ENCODE measurements at places on chromosomes 12 and 14.

DNA sequence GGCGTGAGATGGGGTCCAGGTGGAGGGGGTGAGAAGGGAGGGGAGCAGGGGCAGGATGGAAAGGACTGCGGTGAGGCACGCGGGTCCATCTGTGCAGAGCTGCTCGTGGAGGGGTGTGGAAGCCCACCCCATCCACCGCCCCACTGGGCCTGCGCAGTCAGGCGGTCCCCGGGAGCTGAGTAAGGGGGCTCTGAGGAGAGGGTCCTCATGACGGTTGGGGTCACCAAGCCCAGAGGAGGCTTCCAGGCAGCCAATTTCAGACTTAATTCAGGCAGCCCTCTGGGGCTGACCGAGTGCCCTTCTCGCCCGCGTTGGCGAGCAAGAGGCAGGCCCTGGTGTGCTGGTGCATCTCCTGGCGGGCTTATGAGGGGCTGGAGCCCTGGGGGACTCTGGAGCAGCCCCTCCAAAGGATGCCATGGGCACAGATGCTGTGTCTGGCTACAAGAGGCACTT lies 115.5 kb downstream of the KIF26A start:
- DNase-seq, result no peak

DNA sequence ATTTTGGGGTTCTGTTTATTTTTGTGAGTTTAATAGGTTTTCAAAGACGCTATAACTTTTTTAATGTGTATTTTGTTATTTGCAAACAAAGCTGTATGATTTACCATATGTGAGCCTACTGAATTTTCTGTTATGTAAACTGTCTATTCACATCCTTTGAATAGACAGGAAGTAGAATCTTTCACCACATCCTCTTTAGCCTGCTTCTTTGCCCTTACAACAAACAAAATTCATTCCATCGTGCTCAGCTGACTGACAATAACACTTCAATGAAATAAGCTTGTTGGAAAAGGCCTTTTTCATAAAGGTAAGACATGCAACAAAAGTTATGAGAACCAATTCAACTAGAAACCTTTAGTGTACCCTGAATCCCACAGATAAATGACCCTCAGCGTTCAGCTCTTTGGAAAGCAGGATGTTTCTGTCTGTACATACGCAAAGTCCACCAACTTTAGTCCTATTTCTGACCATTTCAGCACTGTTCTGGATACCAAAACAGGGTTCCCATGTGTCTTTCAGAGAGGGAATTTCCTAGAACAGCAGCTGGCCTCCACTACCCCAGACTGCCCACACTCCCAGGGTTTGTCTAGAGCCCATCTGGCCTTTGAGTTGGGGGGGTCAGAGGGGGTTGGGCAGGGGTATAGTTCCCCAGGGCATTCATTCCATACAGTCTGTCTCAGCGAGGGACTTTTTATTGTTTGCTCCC lies 71.3 kb downstream of the DUSP6 start:
- DNase-seq, result no peak

- DNase-seq, result no peak
Measured at GRCh38 chr12:10331642-10332239, 24.1 kb downstream of the KLRD1 start.

GRCh38 chr14:31110872-31111271 lies 84.7 kb upstream of the STRN3 start:
- no peak for DNase-seq

GRCh38 chr12:51269174-51270066 lies 795 bp downstream of the SMAGP start:
- peak; percentile 46 for DNase-seq

GRCh38 chr14:75068294-75069120 lies 934 bp upstream of the ZC2HC1C start:
- DNase-seq, result no peak

DNA sequence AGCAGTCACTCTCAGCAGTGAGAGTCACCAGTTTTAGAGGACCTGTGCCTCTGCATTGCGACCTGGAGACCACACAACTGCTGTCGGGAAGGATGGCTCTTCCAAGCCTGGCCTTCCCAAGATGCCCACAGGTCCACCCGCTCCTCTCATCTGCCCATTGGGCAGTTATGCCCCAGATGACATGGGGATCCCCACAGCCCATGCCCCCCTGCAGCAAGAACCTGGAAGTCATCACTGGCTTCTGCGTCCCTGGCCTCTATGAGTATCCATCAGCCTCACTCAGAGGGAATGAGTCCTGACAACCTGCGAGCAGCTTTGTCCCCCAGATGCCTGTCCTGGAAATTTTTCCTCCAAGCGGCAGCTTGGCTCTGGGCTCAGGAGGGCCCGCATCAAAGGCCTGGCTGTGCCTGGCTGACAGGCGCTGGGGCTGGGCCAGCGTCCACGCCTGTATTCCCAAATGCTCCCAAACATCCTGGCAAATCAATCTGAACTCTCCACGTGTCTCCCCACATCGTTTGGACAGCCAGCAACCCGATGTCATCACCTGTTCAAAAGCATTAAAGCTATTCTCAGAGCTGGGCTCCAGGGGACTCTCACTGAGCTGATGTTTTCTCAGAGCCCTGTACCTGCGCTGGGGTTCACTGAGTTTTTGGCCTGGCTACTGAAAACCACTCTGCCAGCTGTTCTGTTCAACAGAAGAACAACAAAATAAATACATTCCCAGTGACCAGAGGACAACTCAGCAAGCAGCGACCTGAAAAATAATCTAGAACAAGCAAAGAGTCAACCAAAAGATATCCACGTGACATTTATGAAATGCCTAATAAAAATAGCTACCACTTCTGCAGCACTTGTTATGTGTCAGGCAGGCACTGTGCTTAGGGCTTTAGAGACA lies 57.8 kb downstream of the CLMN start:
- DNase-seq, result no peak

DNA sequence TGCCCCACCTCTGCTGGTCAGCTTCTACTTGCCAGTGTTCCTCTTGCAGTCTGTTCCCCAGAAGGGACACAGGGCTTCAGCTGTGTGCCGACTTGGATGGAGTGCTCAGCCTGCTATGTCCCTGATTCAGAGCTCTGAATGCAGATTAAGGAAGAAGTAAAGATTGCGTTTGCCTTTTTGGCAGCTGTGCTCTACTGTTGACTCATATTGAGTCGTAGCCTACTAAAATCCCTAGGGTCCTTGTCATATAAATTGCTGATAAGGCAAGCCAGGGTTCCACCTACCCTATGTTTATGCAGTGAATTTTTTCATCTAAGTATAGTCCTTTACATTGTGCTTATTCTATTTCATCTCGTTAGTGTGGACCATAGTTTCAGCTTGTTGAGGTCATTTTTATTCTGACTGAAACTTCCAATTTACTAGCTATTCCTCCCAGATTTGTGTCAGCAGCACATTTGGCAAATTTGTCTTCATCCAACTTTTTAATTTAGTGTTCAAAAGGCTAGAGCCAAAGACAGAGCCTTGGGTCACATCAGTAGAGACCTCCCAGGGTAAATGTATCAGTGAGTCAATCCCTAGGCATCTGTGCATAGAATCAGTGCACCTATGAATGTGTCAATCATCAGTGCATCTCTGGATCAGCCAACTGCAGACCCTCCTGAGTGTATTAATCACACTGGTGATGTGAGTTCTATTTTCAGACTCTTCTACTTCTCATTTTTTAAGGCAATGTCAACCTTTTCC lies 31.9 kb downstream of the CACNA1C start:
- DNase-seq, result no peak

DNA sequence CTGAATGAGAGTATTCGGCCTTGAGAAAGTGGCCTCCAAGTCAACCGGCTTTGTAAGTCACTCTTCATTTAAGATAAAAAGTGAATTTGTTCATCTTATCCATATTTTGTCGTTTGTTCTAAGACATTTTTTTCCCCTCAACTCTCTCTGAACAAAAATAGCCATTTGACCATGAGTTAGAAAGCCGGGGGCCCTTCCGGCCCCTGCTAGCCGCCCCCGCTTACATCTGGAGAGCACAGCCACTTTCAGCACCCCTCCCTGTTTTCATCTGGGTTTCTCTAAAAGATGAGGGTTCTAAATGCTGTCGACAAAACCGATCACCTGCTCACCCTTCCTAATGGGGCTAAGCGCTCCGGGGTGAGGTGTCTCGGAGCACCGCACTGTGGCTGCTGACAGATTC lies 30.7 kb upstream of the DLK1 start:
- no peak for DNase-seq

- DNase-seq, result no peak
Measured at GRCh38 chr12:87234898-87235297, 794.3 kb downstream of the C12orf50 start.

GRCh38 chr14:74240794-74241651 lies 1.8 kb downstream of the VSX2 start:
- no peak for DNase-seq

GRCh38 chr12:64427988-64428387 lies 23.8 kb downstream of the XPOT start:
- no peak for DNase-seq

DNA sequence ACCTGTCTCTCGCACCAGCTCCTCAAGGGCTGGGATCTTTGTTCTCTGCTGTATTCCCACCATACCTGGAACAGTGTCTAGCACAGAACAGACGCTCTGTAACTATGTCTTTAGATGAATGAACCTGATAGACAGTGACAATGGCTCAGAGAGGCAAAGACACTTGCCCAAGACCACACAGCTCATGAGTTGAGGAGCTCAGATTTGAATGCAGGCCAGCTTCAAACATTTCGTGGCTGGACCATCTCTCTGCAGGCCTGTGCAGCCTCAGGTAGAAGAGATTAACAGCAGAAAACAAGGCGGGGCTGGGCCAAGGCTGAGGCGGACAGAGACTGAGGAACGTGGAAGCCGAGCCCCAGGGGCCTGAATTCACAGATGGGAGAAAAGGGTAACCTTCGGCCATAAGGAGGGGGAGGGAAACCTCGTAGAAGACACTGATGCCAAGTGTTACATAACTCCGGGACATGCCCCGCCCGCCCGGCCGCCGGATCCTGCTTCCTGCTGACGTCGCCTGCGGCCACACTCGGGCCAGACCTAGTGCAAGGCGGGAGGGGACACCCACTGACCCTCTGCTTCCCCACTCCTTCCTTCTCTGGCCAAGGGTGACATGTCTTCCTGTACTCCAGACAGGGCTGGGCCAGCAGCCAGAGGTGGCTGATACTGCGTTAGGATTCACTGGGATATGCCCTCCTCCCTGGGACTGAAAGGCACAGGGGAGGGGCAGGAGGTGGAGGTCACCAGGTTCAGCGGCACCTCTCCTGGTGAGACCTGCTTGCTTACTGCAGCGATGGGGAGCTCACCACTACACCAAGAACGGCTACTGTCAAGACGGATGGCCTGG lies 86.8 kb downstream of the RFLNA start:
- DNase-seq, result no peak

GRCh38 chr12:72560003-72560769 lies 288.0 kb downstream of the TRHDE start:
- no peak for DNase-seq

- DNase-seq, result no peak
Measured at GRCh38 chr12:52035926-52036325, 15.3 kb upstream of the NR4A1 start.

GRCh38 chr14:60184146-60184904 lies 19.1 kb upstream of the DHRS7 start:
- DNase-seq, result no peak

- DNase-seq, result no peak
Measured at GRCh38 chr14:69214393-69214792, 23.1 kb downstream of the EXD2 start.

GRCh38 chr12:65603438-65604351 lies 220.6 kb upstream of the HMGA2 start:
- DNase-seq, result no peak

- DNase-seq, result no peak
Measured at GRCh38 chr14:58401587-58401986, 5.9 kb downstream of the TOMM20L start.

DNA sequence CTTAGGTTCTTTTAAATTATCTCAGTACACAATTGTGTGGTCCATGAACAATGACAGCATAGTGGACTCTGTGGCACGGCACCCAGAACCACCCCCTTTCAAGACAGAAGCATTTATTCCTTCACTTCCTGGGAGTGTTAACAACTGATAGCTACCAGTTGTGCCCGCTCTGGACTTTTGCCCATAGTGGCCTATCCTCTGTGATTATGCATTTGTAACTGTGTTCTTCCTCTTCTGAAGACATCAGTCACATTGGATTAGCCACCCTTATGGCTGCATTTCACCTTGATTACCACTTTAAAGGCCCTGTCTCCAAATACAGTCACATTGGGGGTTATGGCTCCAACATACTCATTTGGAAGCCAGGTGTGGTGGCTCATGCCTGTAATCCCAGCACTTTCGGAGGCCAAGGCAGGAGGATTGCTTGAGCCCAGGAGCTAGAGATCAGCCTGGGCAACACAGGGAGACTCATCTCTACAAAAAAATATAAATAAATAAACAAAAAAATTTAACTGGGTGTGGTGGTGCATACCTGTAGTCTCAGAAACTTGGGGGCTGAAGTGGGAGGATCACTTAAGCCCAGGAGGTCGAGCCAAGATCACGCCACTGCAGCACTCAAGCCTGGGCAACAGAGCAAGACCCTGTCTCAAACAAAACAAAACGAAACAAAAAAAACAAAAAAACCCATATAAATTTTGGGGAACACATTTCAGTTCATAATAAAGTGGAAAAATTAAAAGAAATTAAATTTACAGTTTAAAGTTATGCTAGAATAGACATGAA lies 27.6 kb upstream of the PHC1 start:
- no peak for DNase-seq

- no peak for DNase-seq
Measured at GRCh38 chr14:64442300-64442988, 22.9 kb upstream of the AKAP5 start.

GRCh38 chr14:106845286-106846087 lies 1319.1 kb downstream of the TMEM121 start:
- peak; percentile 65 for DNase-seq

GRCh38 chr12:77070800-77071449 lies 5.6 kb upstream of the E2F7 start:
- DNase-seq, result no peak

DNA sequence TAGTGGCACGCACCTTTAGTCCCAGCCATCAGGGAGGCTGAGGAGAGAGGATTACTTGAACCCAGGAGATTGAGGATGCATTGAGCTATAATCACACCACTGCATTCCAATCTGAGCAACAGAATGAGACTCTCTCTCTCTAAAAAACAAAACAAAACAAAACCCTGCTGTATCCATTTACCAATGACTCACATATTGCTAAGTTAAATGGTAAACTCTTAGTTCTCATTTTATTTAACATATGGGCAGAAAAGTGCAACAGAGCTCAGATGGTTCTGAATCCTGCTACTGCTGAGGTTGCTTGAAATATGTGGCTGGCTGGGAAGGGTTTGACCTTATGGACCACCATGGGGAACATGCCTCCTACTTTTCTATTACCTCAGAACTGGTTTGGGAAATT lies 33.7 kb upstream of the CCNT1 start:
- no peak for DNase-seq

DNA sequence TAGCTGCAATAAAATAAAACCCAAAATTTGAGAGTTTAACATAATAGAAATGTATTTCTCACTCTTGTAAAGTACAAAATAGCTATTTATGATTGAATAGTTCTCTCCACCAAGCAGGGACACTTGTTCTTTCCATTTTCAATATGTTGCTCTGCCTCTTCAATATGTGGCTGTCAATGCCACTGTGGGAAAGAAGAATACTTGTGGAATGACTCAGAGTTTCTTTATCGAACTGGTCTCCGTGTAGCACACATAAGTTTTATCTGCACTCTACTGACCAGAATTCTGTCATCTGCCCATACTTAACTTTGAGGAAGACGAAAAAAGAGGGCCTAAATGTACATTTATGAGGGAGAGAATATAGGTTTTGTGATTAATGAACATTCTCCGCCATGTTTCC lies 256.9 kb downstream of the ATXN7L3B start:
- DNase-seq, result no peak

- DNase-seq, result no peak
Measured at GRCh38 chr12:22256041-22256441, 78.5 kb downstream of the ST8SIA1 start.

GRCh38 chr14:60760644-60761364 lies 26.2 kb downstream of the MNAT1 start:
- no peak for DNase-seq

- DNase-seq, result peak; percentile 37
Measured at GRCh38 chr12:52603314-52603713, 2.1 kb upstream of the KRT72 start.

All from stimulated activated CD4-positive, alpha-beta T cell treated with anti-CD3 and anti-CD28 coated beads, Interleukin-1b, Interleukin-23, amount 100 ng/mL, for 48 hours (primary cell).